ENCODE measurements at places on chromosomes 5 and 9.

DNA sequence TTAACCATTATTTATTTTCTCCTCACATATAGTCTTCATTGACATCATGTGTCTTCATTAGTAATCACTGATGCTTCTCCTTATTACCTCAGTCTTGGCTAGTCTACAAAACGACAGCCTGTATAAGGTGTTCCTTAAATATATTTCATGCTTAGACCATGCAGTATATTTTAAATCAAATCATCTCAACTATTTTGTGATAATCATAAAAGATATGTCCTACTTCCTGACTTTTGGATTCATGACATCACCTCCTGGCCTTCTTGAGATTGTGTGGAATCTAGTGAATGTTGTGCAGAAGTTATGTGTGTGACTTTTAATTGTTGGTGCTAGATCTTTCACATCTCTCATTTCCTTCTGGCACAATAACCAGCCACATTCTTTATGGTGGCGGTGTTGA, 1339.3 kb upstream of the C9orf72 start:
- no peak overlapping the region for H3K27ac ChIP-seq
- H3K36me3 ChIP-seq = no peaks in the 10 kb centered on the region

DNA sequence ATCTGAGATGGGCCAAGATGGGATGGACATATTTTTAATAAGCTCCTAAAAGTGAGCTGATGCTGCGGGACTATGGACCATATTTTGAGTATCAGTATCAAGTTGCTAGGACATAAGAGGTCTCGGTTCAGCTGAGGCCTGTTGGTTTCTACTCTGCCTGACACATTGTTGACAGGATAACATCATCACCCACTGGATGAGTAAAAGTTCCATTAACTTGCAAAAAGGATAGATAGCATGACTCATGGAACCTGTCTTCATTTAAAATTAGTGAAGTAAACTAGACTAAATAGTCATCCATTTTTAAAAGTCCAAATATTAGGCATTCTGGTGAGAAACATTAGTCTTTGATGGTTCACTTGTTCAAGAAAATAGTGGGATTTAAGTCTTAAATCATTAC, 33.3 kb downstream of the PARP8 start:
- no peak overlapping the region for H3K4me3 ChIP-seq
- H3K4me1 ChIP-seq = no peaks in the 10 kb centered on the region
- no peaks in the 10 kb centered on the region for H3K36me3 ChIP-seq
- H3K27me3 ChIP-seq = no peaks in the 10 kb centered on the region

- DNase-seq = no peak
- no peaks in the 10 kb centered on the region for H3K4me1 ChIP-seq
- H3K27ac ChIP-seq = no peak overlapping the region
- H3K36me3 ChIP-seq = no peaks in the 10 kb centered on the region
- H3K27me3 ChIP-seq = no peaks in the 10 kb centered on the region
These were observed 292.3 kb downstream of the SLF1 start for GRCh38 chr5:94910721-94911120.

DNA sequence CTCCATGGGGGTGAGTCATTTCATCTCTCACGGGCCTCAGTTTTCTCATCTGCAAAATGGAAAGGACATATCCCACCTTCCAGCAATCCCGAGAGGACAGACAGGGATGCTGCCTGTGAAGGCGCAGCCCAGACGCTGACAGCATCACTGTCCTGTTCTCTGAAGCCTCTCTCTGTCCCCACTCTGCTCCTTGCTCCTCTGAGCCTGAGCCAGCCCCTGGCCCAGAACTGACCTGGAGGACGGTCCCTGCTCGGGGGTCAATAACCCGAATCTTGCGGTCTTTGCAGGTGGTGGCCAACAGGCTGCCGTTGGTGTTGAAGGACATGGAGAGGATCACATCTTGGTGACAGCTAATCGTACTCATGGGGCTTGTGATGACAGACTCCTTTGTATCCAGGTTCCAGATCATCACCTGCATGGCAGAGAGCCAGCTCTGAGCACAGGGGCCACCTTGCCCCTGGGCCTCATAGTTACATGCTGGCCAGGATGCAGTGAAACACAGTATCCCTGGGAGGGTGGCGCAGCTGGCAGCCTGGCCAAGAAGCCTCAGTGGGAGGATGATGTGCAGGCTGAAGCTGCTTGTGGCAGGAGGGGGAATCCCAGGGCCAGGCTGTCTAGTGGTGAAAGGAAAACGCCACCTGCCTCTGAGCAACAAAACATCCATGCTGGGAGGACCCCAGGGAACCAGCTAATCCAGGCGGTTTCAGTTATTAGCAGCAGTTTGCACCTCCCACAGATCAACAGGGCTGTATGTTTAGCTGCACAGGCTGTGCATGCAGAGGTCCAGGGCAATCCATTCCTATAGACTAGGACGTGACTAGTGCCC, 14.0 kb upstream of the TRIM14 start:
- DNase-seq = no peak
- H3K36me3 ChIP-seq = peaks cover 25% of the 10 kb centered on the region
- H3K27me3 ChIP-seq = no peaks in the 10 kb centered on the region
- peaks cover 4% of the 10 kb centered on the region for H3K4me1 ChIP-seq
- no peak overlapping the region for H3K27ac ChIP-seq

DNA sequence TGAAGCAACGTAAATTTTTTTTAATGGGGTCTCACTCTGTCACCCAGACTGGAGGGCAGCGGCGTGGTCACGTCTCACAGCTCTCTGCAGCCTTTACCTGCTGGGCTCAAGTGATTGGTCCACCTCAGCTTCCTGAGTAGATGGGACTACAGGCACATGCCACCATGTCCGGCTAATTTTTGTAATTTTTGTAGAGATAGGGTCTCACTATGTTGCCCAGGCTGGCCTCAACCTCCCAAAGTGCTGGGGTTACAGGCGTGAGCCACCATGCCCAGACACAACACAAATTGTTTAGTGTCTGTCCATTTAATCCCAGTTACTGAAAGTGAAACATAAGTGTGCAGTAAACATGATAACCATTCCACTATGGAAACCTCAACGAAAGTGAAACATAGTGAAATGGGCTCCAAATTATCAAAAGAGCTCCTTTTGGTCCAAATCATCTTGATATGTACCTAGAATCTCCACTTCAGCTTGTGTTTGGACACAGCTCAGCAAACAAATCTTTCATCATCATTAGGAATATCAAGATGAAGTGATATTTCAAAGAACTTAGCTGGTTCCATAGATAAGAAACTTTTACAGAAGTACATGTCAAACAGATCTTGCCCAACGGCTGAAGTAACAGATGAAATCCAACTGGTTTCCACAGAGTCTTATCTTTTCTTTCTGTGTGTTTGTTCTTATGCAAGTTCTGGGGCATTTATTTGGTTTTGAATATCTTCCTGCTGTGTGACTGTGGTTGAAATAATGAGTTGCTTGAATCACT, 41.2 kb upstream of the PLPP1 start:
- H3K4me1 ChIP-seq = peaks cover 3% of the 10 kb centered on the region
- DNase-seq = no peak
- no peak overlapping the region for H3K4me3 ChIP-seq
- no peak overlapping the region for H3K27ac ChIP-seq
- H3K36me3 ChIP-seq = no peaks in the 10 kb centered on the region

- H3K27ac ChIP-seq = no peak overlapping the region
- DNase-seq = no peak
- H3K4me1 ChIP-seq = no peaks in the 10 kb centered on the region
- H3K4me3 ChIP-seq = no peak overlapping the region
These were observed 27.2 kb downstream of the NDUFAF2 start for GRCh38 chr5:60972231-60972630.

DNA sequence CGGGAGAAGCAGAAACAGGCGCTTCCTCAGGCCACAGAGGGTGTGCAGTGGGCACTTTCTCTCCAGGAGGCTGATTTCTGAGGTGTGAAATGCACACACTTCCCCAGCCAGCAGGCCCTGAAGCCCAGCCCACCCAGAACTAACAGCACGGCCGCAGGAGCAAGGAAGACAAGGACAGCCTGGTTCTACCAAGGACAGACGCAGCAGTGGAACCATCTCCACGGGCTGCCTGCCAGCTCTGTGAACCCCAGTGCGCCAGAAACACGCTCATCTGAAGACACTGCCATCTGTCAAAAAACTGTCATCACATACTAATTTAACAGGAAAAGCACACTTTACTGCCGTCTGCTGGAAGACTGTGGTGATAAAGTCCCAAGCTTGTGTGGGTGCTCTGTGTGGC, 40.7 kb downstream of the MAPK9 start:
- no peaks in the 10 kb centered on the region for H3K27me3 ChIP-seq
- H3K36me3 ChIP-seq = peaks cover 38% of the 10 kb centered on the region
- no peak overlapping the region for H3K4me3 ChIP-seq
- H3K27ac ChIP-seq = no peak overlapping the region

DNA sequence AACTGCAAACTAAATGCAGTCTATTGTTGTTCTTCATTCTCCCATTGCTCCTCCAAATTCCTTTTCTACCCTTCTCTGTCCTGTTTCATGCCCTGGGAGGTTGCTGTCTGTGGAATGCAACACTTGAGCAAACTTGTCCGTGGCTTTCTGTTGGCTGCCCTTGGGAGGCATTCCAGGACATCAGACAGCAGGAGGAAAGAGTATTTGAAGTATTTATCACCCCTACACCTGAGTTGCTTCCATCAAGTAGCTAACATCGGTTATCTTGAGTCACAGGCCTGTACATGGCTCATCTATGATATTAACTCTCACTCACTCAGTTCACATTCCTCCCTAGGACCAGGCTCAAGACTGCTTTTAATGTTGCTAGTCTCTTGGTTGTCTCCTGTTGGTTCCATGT, 803.4 kb upstream of the CDH6 start:
- H3K36me3 ChIP-seq = no peaks in the 10 kb centered on the region
- H3K4me1 ChIP-seq = no peaks in the 10 kb centered on the region
- no peak overlapping the region for H3K27ac ChIP-seq
- H3K27me3 ChIP-seq = no peaks in the 10 kb centered on the region
- no peak overlapping the region for H3K4me3 ChIP-seq

DNA sequence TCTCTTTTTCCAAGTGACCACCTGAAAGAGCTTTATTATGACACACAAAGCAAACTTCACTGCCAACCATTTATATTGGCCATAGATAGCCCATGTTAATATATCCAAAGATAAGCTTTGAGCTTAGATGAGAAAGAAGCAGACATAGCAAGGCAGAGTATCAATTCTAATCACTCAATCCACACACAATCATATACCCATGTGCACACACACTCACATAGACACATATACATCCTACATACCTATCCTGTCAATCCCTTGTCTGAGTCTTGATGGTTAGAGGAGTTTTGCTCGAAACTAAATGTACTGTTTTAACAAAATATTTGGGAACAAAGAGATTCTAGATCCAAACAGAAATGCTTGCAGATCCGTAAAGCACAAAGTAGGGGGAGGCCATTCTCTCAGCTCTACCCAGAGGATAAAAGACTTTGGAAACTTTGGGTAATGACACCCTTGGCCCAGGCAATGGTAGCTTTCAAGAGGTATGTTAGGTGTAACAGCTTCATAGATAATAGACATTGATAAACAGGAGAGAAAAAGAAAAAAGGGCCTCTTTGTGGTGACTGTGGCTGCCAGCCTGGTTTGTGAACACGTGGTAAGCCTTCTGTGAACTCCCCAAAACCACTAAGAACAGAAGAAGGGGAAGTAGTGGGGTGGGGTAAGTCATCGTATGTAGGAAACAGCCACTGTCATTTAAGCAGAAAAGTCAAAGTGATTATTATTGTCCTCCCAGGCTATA, 121.6 kb downstream of the TLR4 start:
- H3K36me3 ChIP-seq = no peaks in the 10 kb centered on the region
- H3K27me3 ChIP-seq = peaks cover 14% of the 10 kb centered on the region
- H3K4me1 ChIP-seq = peaks cover 6% of the 10 kb centered on the region
- H3K27ac ChIP-seq = no peak overlapping the region

All from thymus (tissue), 14 donors.